Fibroblast of lung (primary cell): ENCODE measurements at places on chromosomes 1 and 21.

GRCh38 chr1:32286763-32287162, 5.1 kb upstream of the HDAC1 start:
- no peak for DNase-seq

DNA sequence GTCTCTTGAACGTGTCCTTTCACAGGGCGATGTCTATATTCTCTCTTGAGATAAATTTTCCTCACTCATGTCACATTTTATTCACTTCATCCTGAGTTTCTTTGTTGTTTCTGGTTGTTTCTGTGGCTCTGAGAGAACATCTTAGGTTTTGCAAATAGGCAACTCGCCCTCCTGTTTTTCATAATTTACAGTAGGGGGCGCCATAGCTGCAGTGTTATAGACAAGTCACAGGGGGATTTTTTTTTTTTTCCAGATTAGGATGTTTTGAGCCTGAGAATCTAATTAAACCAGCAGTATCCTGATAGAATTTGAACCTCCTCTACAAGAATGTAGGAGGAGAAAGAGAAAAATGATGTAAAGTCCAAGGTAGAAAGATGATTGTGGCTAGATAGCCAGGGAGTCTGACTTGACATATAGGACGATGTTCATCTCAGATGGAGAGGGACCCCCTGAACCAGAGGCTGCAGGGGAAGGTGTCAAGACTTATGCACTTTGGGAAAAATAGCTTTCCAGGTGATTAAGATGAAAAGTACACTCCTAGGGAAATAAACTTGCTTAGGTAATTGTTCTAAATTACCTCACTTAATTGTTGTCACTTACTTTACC, 76.3 kb downstream of the ZP4 start:
- DNase-seq: peak; percentile 31

- DNase-seq: no peak
Measured at GRCh38 chr1:76572229-76572628, 295.1 kb upstream of the ST6GALNAC5 start.

GRCh38 chr1:62057641-62058290, 136.9 kb upstream of the L1TD1 start:
- DNase-seq: no peak

DNA sequence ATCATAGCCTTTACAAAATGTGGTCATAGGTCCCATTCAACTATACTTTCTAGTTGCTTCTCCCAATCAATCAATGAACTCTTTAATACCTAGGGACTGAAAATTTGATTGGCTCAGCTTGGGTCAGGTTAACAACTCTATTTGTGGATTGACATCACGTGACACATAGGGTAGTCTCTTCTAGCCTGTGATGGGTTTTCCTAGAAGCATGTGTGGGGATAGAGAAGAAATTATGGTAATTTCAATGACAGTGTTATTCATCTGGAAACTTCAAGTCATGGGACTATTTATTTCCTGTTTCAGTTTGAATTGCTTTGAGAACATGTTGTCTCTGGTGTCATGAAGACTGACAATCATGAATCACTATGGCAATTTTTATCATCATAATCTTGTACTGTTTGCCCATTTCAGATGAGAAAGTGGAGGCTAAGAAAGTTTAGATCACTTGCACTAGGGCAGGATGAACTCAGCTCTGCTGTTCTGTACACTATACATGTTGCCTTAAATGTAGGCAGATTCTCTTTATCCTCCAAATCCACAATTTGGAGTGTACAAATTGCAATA, 529.9 kb upstream of the BEND5 start:
- DNase-seq: no peak

- peak; percentile 80 for DNase-seq
Measured at GRCh38 chr1:162213281-162213912, 143.9 kb downstream of the NOS1AP start.

GRCh38 chr21:17789656-17790055, 29.5 kb downstream of the C21orf91 start:
- DNase-seq: no peak

GRCh38 chr1:72516826-72517225, 234.5 kb upstream of the NEGR1 start:
- no peak for DNase-seq

- peak; percentile 80 for DNase-seq
Measured at GRCh38 chr1:2233997-2234761, 6.1 kb downstream of the SKI start.

DNA sequence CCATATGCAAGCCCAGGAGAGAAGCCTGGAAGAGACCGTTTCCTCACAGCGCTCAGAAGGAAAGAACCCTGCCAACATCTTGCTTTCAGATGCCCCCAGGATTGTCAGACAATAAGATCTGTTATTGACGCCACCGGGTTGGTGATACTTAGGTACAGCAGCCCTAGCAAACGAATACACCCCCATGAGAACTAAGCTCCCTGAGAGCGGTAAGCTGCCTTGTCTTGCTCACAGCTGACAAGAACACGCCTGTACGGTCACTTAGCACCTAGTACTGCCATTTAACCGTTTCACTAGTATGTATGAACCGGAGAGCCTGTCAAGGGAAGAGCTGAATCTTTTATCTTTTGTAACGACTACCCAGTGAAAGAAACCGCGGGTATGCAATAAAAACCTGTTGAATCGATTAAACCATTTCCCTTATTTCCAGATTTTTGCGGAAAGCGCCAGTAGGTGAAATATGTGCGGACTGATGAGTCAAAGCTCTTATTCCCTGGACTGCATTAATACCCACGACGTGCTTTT, 619 bp upstream of the ZBTB8B start:
- peak; percentile 13 for DNase-seq

DNA sequence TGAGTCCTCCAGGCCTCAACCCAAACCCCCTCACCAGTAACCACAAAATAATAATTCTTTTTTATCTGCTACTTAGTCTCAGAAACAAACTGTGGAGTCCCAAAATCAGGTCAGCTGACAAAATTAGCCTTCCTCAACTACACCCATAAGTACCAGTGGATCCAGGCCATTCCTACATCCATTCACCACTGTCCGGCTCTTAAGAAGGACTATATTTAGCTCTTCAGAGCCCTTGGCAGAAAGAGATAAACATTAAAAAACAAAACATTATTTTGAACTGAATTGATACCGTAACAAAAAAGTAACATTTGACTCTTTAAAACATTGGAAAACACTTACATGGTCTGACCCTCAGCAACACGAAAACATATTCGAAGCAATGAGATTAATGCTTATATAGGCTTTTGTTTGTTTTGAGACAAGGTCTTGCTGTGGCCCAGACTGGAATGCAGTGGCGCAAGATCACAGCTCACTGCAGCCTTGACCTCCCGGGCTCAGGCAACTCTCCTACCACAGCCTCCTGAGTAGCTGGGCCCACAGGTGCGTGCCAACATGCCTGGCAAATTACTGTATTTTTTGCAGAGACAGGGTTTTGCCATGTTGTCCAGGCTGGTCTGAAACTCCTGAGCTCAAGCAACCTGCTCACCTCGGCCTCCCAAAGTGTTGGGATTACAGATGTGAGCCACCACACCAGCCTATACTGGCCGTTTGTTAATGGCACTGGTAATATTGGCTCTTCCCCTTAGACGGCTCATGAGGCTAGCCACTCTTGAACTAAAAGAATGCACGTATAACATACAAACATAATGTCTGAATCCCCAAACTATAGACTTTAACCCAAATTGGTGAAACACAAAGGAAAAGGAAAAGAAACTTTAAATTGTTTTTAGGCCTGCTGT, 330.7 kb downstream of the SMYD3 start:
- no peak for DNase-seq

GRCh38 chr1:67323087-67323486, 15.4 kb downstream of the IL12RB2 start:
- DNase-seq: no peak

DNA sequence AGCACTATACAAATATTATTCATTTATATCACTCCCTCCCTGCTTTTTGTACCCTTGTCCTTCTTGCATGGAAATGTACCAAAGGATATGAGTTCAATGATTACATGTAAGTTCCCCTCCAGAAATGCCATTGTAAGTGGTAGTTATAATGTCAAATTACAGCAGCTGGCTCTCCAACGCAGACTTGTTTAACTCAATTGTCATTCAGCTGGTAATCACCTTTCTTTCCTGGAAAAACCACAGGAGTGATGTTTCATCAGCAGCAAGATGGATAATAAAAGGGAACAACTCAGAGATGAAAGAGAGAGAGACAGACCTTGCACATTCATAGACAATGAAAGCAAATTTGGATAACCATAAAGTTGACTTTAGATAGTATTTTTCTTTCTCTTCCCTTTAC, 578.6 kb upstream of the PBX1 start:
- no peak for DNase-seq

GRCh38 chr1:184775329-184775728, 20.7 kb upstream of the EDEM3 start:
- no peak for DNase-seq

GRCh38 chr1:116163533-116163932, 52.3 kb downstream of the MAB21L3 start:
- no peak for DNase-seq

GRCh38 chr1:67347688-67348472, 40.2 kb downstream of the IL12RB2 start:
- DNase-seq: peak; percentile 67

DNA sequence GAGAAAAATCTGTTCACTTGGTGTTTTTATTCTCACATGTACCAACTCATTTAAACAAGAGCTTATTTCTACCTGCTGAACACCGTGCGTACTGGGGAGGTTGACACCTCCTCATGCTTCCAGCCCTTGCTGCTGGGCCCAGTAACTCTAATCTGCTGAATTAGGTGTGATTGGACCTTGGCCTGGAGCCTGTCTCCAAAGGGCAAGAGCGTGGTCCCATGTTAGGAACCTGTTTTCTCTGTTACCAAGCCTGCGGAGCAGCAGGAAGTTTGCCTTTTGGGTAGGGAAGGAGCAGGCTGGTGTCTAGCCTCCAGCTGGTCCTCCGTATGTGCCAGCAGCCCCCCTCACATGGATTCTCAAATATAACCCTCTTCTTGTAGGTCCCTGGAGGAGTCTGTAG, 10.9 kb upstream of the SLC27A3 start:
- DNase-seq: no peak

- no peak for DNase-seq
Measured at GRCh38 chr1:14567903-14568302, 30.6 kb upstream of the KAZN start.

DNA sequence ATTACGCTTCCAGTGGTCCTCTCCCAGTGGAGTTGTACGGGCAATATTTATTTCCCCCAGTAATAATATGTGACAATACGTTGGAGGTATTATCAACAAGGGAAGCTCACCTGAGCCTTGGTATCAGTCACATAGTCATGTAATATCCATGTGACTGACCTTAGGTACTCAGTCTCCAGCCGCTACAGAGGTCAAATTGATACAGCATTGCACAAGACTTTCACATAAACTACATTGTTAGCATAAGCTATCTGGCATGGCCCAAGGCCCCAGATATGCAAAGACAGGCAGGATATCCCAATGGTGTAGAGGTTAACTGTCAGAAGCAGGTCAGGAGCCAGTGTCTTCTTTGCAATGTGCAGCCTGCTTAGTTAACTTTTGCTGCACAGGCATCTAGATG, 15.3 kb upstream of the CHIT1 start:
- DNase-seq: no peak

GRCh38 chr1:9008236-9008635, 18.0 kb downstream of the SLC2A7 start:
- DNase-seq: no peak

GRCh38 chr1:65729259-65729658, 63.4 kb upstream of the PDE4B start:
- DNase-seq: no peak

GRCh38 chr21:32364796-32365195, 28.0 kb downstream of the URB1 start:
- DNase-seq: no peak

GRCh38 chr1:235954306-235955283, 87.9 kb upstream of the LYST start:
- no peak for DNase-seq

DNA sequence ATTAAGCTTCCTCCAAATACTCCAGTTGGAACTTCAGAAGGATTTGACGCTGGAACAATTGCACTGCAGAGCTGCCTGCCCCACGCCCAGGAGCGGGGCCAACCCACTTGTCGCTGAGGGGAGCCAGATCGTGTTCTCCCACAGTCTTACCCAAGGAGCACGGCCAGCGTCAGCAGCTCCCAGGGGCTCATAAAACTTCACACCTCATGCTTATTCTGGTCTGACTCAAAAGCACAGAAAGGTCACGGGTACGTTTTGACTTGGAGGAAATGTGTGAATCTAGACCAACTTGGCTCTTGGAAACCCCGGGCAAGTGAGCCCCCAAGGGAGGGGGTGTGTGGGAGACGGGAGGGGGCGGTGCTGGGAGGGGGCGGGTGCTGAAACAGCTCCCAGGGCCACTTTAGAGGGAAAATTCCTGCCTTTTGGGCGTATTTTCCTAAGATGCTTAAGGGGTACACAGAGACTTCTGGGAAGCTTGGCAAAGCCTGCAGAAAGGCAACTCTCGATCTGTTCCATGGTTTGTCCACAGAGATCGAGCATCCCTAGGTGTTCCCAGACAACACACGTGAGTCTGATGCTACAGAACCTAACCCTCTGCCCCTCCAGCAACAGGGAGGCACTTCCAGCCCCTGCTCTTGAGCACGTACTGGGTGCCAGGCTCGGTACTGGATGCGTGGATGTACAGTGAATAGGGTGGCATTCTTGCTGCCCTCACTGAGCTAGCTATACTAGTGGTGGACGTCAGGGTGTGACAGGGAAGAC, 98.9 kb downstream of the DHRS3 start:
- peak; percentile 53 for DNase-seq

GRCh38 chr1:116359060-116359830, 13.8 kb upstream of the ATP1A1 start:
- DNase-seq: peak; percentile 48
